ENCODE measurements at places on chromosomes 1 and 21.

DNA sequence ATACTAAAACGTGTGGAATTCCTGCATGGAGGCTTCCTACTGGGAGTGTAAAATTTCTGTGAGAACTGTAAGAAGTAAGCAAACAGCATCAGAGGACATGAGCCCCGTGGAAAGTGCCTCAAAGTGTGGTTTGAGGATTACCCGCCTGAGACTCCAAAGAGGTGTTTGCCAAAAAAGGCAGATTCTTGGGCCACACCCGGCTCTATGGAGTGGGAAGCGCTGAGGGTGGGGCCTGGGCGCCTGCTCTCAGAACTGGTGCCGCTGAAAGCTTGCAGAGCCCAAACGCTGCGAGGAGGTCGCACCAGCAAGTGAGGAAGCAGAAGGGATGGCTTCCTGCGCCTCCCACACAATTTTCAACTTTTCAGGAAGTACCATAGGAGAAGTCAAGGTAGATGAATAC lies 43.0 kb upstream of the PSEN2 start:
- peak; percentile 27 for DNase-seq

GRCh38 chr1:23527900-23528249 lies 3.2 kb downstream of the E2F2 start:
- no peak for DNase-seq

DNA sequence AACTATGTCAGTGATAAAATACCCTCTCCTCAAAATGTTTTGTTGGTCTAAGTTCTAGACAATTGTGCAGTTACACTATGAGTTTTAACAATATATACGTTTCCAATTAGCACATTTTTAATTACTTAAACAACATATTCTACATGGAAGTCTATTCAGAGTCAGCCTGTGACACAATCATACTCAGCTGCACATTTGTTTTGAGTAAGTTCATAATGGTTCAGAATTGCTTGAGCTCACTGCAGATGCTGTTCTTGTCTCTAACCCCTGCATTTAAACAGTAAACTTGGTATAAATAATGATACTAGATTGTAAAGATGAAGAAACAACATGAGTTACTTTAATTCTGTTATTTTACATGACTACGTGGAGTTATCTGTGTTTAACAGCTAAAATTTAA lies 30.6 kb downstream of the CDKN2C start:
- DNase-seq, result no peak

DNA sequence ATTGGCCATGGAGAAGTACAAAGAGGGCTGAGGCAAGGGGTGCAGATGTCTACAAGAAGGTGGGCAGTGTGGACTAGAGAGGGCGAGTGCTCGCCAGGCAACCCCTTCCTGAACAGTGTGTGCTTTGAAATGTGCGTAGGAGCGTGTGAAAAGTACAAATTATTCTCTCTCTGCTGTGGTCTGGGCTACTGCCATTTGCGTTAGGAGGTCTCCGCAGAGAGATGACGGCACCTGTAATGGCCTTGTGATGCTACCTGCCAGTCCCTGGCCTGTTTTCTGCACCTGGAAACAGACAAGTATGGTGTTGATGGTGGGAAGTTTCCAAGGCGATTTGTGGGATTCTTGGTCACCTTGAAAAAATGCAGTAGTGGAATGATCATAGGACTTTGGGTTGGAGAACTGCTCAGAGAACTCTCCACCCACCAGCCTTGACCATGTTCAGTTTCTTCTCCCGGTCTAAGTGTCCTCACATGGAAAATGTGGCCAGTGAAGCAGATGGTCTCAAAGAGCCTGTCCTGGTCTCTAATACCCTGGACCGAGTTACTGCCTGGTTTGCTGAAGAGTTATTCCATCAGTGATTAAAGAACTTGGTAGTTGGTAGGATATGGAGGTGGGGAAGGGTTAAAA lies 74.5 kb downstream of the MRPS6 start:
- no peak for DNase-seq

DNA sequence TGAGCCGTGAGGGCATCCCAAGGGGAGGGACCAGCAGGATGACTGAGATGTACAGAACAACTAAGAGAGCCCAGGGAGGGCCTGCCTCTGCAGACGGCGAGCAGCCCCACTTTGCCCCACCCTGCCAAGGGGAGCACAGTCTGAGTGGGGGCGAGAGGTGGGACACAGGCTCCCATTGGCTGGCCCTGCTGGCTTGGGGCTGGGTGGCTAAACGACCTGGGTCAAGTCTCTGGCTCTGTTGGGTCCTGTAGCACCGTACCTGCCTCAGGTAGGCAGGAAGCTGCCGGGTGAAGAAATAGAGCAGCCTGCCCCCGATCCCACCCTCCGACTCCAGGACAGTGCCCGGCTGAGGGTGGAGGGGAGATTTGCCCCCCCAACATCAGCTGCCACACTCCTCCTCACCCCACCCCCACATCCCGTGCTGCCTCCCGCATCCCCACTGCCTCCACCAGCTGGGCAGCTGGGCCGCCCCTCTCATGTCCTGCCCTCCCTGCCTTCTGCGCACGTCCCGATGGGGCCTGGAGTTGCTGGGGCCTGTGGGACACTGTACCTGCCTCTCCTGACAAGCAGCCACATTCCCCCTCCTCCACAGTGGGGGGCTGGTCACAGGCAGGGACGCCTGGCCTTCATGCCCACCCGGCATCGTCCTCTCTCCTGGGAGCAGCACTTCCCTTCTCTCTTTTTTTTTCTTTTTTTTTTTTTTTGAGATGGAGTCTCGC lies 12.6 kb upstream of the PLEKHG5 start:
- DNase-seq, result no peak

- DNase-seq, result no peak
Measured at GRCh38 chr1:14369526-14370213, 228.8 kb upstream of the KAZN start.
